Right ventricle myocardium inferior (tissue), 1 donor: ENCODE measurements at places on chromosomes 4 and X. TPM values are rescaled to one million over a fixed set of nuclear protein-coding genes. Genes with fewer than 3 reads are reported as not detected.

The STOX2 gene
- 9.9 TPM for total RNA-seq

The PNCK gene
- 11.3 TPM for total RNA-seq

The MSANTD1 gene
- total RNA-seq, result 0.51 TPM

The SASH3 gene
- total RNA-seq, result 2.5 TPM

The GAGE12H gene
- total RNA-seq, result not detected

The TASL gene
- 0.68 TPM for total RNA-seq

The CDX4 gene
- not detected for total RNA-seq

The FABP2 gene
- not detected for total RNA-seq

The PABPC1L2A gene
- not detected for total RNA-seq

The GAGE1 gene
- not detected for total RNA-seq

The IL13RA2 gene
- not detected for total RNA-seq

The F8A3 gene
- total RNA-seq, result not detected

The KLF8 gene
- 3.1 TPM for total RNA-seq

The GLUD2 gene
- total RNA-seq, result 1.5 TPM

The HMGB3 gene
- 7.8 TPM for total RNA-seq

The CNGA1 gene
- total RNA-seq, result not detected

The NDUFB11 gene
- total RNA-seq, result 212 TPM

The SLC6A14 gene
- not detected for total RNA-seq

The AMELX gene
- total RNA-seq, result not detected

The MAPK10 gene
- 4.1 TPM for total RNA-seq

The FGG gene
- total RNA-seq, result not detected

The TRAM1L1 gene
- total RNA-seq, result 0.57 TPM

The GPRIN3 gene
- 5.9 TPM for total RNA-seq

The LRCH2 gene
- 1.4 TPM for total RNA-seq

The GRIA3 gene
- total RNA-seq, result 0.73 TPM

The MAGEB2 gene
- not detected for total RNA-seq

The OTUD4 gene
- total RNA-seq, result 34.5 TPM

The HTATSF1 gene
- total RNA-seq, result 57.3 TPM

The P2RY10 gene
- total RNA-seq, result not detected

The APEX2 gene
- total RNA-seq, result 8.3 TPM

The CXCL11 gene
- not detected for total RNA-seq

The GLRB gene
- total RNA-seq, result 9.9 TPM

The CXorf49B gene
- total RNA-seq, result not detected

The HMX1 gene
- not detected for total RNA-seq

The CNOT6L gene
- 26.3 TPM for total RNA-seq

The SCRG1 gene
- 0.76 TPM for total RNA-seq

The ABCG2 gene
- 1.0 TPM for total RNA-seq

The STK32B gene
- total RNA-seq, result 0.89 TPM

The DRD5 gene
- total RNA-seq, result not detected

The NPY2R gene
- not detected for total RNA-seq

The PLS3 gene
- total RNA-seq, result 44.7 TPM

The UGT2A1 gene
- total RNA-seq, result not detected

The ODAPH gene
- total RNA-seq, result not detected

The NDNF gene
- total RNA-seq, result 8.1 TPM

The TAF9B gene
- total RNA-seq, result 18.3 TPM

The SHROOM2 gene
- 0.60 TPM for total RNA-seq
